ENCODE measurements at places on chromosomes 4 and X.

DNA sequence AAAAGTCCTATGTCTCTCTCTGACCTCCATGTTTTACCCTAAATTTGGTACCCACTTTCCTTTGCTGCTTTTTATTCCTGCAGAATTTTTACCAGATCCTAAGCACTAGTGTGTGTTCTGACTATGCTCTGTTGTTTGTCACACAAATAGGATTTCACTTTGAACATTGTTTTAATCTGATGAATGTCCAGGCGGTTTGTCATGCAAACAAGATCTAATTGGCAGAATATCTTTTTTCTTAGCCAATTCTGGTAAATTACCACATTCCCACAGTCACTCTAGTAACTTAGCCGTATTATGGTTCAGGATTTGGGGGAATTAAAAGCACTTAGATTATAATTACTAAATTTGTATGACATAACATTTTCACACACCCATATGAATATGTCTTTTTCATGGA, 557.2 kb upstream of the BOD1L1 start:
- DNase-seq: no peak

DNA sequence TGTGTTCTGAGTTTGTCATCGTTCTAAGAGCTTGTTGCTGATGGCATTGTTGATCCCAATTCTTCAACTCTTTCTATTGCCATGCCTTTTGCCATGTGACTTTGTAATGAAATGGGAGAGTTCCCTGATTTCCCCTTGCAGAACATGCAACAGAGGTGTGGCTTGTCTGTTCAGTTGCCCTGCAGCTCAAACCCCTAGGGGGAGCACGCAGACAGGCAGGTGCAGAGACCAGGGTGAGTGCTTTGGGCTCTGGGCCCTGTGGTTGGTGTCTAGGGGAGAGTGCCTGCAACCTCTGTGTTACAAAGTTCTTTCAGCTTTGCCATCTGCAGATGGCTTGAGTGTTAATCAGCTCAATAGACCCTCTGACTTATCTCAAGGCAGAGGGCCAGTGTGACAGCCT, 332.7 kb downstream of the MID1IP1 start:
- DNase-seq: no peak

DNA sequence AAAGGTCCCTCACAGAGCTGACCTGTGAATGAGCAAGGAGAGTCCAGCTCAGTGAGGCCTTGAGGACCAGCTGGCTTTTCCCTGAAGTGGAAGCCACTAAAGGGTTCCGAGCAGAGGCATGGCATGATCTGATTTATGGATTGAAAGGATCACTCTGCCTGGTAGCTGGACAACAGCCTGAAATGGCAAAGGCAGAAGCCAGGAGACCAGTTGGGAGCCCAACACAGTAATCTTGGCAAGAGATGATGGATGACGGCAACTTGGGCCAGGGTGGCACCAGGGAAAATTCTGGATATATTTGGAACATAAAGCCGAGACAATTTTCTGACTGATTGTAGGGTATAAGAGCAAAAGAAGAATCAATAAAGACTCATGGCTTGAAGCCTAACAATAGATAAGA, 69.3 kb upstream of the STIM2 start:
- no peak for DNase-seq

DNA sequence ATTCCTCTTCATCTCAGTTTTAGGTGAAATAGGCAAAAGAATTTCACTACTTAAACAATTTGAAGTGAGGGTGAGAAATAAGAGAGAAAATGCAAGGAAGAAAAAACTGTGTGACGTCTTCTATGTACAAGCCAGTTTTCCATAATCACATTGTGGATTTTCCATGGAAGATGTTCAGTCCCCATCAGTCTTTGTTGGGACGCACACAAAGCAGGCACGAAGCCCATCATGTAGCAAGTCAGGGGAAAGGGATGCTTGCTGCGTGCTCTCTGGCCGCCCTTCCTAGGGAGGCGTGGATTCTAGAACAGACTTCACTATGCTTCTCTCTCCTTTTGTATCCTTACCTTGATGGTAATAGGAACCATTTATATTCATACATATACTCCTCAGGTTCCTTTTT, 54.7 kb downstream of the RBPJ start:
- DNase-seq: no peak

DNA sequence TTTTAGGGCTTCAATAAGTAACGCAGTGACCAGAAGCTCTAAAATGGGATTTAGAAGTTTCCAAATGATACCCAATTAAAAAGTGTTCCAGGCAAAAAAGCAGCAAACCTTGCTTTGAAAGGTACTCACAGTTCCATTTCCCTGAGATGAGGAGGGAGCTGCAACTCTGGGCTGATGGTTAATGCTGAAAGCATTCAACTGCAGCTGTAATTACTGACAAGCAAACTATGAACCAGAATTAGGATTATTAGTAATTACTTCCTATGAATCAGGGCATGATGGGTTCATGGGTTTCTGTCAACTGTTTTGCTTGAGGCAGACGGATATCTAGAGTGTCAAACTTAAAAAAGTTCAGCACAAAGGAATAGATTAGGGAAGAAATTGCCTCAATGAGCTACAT, 357.4 kb downstream of the STIM2 start:
- DNase-seq: no peak

GRCh38 chr4:168868044-168868781, 141.8 kb downstream of the CBR4 start:
- no peak for DNase-seq

DNA sequence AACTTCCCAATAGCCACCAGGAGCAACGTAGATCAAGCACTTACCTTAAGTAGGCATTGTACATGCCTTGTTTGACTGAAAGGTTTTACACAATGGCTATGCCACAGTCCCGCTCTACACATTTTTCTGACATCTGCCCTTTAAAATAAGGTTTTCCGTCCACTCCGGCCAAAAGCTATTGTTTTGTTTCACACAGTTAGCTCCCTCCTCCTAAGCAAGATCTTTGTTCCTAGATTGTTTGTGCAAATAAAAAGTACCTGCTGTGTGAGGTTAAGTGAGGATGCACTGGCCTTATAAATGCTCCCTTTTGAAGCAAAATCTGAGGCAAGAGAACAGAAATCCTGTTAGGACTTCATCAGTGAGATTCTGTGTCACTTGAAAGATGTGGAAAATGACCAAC, 11.8 kb downstream of the SCD5 start:
- no peak for DNase-seq

DNA sequence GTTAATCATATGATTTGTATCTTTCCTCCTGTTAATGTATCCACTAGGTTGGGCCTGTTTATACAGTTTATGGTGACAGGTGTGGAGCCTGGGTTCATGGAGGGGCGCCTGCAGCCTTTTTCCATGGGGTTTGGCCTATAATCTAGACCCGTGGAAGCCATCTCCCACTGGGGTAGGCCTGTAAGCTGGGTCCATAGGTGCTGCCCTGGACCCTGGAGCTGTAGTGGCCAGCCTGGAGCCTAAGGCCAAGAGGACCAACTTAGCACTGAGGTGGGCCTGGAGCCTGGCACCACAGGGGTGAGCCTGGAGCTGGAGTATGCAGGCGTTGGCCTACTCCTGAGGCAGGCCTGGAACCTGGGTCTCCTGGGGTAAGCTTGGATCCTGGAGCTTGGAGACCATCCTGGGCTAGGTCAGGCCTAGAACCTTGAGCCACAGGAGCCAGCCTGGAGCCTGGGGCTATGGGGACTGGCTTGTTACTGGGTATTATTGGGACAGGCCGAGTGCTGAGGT, 249.4 kb upstream of the HTR2C start:
- DNase-seq: no peak

DNA sequence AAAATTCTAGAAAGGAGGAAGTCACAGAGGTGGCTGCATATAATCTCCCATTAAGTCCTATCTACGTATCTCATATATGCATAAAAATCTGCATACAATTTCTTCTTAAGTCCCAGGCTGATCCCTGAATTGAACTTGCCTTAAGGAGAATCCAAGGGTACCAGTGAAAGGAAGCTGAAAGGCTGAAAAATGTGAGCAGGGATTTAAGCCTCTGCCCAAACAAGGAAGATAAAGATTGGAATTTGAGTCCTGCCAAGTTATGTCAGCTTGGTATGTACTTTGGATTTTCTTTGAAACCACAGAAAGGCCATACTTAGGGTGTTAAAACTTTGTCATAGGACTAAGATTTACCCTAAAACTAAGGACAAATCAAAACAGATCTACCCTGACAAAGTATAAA, 26.5 kb upstream of the GEMIN8 start:
- DNase-seq: no peak

DNA sequence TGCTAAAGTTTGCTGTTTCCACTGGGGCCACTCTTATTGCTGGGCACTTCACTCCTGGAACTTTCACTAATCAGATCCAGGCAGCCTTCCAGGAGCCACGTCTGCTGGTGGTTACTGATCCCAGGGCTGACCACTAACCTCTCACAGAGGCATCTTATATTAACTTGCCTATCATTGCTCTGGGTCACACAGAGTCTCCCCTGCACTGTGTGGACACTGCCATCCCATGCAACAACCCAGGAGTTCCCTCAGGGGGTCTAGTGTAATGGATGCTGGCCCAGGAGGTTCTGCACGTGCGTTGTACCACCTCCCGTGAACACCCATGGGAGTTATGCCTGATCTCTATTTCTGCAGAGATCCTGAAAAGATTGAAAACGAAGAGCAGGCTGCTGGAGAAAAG, 41.8 kb upstream of the IQSEC2 start:
- no peak for DNase-seq

DNA sequence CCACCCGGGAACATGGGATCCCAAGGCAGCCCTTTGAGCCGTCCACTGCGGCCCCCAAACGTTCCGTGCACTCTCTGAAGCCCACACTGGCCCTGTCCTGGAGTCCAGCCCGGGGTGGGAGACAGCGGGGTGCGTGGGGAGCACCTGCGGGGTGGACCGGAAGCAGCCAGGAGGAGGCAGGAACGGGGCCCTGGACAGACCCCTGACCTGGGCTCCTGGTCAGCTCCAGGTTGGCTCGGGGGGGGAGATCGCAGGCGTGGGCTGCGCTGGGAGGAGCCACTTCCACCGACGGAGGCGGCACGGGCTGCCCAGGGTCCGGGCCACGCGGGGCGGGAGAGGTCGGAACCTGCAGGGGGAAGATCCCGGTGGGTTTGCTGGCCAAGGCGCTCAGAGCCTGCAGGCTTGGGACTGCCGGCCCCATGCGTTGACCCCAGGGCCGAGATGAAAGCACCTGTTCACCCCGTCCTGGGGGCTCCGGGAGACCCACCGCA, 5.7 kb upstream of the PLCXD1 start:
- DNase-seq: peak; percentile 37

DNA sequence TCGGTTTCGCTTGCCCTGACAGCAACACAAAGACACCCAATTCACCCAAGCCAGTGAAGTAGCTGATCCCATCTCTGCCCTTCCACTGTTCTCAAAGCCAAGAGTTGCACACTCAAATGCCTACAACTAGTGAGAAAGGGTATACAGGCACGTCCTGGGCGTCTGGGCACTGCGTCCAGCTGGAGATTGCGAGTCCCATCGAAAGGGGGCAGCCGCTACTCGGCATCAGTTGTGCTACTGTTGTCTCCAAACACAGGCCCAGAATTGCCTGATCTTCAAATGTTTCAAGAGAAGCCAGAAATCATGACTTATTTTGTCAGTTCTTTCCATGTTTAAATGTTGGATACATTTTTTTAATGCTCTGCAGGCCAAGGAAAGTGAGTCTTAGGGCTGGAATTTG, 487.8 kb downstream of the BCOR start:
- no peak for DNase-seq

- no peak for DNase-seq
Measured at GRCh38 chr4:14985843-14986242, 16.4 kb upstream of the CPEB2 start.

- DNase-seq: no peak
Measured at GRCh38 chr4:128292349-128292748, 4.7 kb upstream of the PGRMC2 start.

DNA sequence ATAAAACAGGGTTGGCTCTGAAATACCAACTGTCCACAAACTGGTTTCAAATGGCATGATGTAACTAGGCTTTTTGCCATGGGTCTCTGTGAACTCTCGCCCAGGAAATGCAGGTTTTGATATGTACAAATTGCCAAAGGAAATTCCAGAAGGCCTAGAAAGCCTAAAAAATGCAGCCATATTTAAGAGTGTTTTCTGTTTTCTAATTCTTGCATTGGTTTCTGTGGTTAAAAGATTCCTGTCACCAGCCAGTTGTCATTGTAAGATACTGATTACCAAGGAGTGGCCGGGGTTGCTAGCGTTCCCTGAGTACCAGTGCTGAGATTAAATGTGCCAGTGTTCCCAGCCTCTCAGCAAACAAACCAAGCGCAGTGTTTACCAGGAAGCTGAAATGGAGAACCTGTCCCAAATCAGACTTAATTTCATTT, 53.9 kb upstream of the SORBS2 start:
- DNase-seq: peak; percentile 46

DNA sequence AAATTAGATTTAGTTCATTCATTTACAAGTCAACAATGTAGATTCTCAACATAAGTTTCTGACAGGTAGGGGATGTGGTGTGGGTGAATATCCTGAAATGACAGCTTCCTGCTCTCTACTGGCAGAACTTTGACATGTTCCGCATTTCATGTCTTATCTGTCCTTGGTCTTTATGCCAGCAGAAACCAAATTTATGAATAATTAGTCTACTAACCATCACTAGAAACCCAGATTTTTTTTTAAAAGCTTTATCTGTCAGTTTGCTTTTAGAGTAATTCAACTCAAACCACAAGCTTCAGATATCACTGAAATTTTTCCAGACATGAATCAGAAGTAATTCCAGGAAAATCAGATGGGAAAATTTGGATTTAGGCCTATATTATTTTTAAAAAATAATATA, 17.9 kb downstream of the COQ2 start:
- DNase-seq: no peak

DNA sequence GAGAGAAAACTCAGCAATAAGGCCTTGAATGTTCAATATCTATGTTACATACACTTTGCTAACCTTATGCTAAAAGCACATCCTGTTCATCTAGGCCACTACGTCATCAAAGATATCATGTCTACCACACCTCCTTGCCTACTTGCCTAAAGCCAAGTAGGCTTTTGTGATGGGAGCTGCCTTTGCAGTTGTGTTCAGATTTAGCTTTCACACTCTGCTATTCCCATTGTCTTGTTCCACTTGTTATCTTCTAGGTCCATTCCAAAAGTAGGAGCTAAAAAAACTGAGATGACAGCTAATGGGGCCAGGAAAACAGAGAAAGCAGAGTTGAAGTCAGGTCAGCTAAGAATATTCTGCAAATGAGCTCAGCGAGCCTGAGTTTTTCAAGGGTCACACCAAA, 153.6 kb upstream of the EDNRA start:
- DNase-seq: no peak

GRCh38 chr4:1415681-1415981, 9.4 kb upstream of the NKX1-1 start:
- DNase-seq: no peak

GRCh38 chr4:134735901-134736300, 534.3 kb upstream of the PABPC4L start:
- no peak for DNase-seq

Measured in Right ventricle myocardium superior (tissue), 1 donor.